Endodermal cell (in vitro differentiated cells): ENCODE measurements at places on chromosomes 1 and 21. TPM values are rescaled to one million over a fixed set of nuclear protein-coding genes. Genes with fewer than 3 reads are reported as not detected.

The NUAK2 gene
- 13.1 and 13.4 TPM in 2 replicates for total RNA-seq

The PRELP gene
- total RNA-seq, result 0.43 and 0.66 TPM in 2 replicates

The RHD gene
- not detected in 3 replicates for total RNA-seq

The FCN3 gene
- total RNA-seq, result 0.53 to 2.3 TPM in 2 of 3 replicates, not detected in the other

The FCRLA gene
- total RNA-seq, result not detected in 3 replicates

The TMEM183A gene
- 89.7 and 93.0 TPM in 2 replicates for total RNA-seq

The ATAD3C gene
- total RNA-seq, result 0.28 to 0.55 TPM (median 0.38 TPM) in 3 replicates

The FAM151A gene
- total RNA-seq, result not detected in 3 replicates

The TAS1R1 gene
- total RNA-seq, result 0.25 to 0.38 TPM (median 0.31 TPM) in 3 replicates

The NFASC gene
- total RNA-seq, result 27.7 to 42.1 TPM (median 31.6 TPM) in 3 replicates

DNA sequence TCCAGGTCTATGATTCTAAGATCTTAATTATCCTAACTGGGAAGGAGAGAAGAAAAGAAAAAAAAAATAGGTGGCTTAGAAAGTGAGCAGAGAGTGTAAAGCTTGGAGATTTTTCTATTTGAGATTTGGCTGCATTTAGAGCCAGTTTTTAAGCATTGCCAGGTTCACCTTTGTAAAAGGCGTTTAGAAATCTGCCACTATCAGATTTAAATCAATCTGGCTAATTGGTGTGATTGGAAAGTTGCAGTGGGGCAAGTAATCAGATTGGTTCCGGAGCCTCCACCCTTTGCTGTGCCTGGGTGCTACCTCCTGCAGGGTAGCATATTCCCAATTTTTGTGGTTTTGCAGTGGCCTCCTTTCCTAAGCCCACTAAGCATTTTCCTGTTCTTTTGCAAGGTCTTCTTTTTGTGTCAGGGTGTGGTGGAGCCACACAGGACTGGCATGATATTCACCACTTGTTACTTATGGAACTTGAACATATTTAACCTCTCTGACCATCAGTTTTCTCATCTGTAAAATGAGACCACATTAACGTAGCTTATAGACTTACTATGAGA lies 48.5 kb upstream of the PPP2R5A start:
- H3K27me3 ChIP-seq, result no peaks in the 10 kb centered on the region
- no peaks in the 10 kb centered on the region for H3K36me3 ChIP-seq
- no peak for DNase-seq

- peaks cover 7% of the 10 kb centered on the region for H3K36me3 ChIP-seq
- peak overlapping the region; percentile 87 for H3K4me3 ChIP-seq
- DNase-seq, result no peak
Measured at GRCh38 chr1:37473431-37474045, 842 bp upstream of the ZC3H12A start.

- no peak overlapping the region for H3K27ac ChIP-seq
- H3K27me3 ChIP-seq, result no peaks in the 10 kb centered on the region
- H3K36me3 ChIP-seq, result no peaks in the 10 kb centered on the region
- no peak overlapping the region for H3K4me3 ChIP-seq
- H3K4me1 ChIP-seq, result peaks cover 2% of the 10 kb centered on the region
Measured at GRCh38 chr1:174795806-174796205, 203.9 kb upstream of the CACYBP start.

DNA sequence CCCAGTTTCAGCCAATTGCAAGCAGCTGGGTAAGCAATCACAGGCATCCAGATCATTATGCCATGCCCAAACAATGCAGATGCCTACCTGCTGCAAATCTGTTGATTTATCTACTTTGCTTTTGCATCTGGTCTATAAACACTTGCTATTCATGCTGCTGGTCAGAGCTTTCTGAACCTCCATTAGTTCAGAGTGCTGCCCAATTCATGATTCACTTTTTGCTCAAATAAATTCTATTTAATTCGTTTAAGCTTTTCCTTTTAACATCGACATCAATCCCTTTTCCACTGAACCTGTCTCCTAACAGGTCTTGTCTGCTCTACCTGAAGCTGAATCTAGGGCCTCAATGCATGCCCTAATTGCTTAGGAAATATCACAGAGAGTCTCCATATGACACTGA lies 99.4 kb upstream of the C1orf87 start:
- no peak for DNase-seq
- H3K27me3 ChIP-seq, result no peaks in the 10 kb centered on the region
- no peak overlapping the region for H3K27ac ChIP-seq
- no peaks in the 10 kb centered on the region for H3K4me1 ChIP-seq

DNA sequence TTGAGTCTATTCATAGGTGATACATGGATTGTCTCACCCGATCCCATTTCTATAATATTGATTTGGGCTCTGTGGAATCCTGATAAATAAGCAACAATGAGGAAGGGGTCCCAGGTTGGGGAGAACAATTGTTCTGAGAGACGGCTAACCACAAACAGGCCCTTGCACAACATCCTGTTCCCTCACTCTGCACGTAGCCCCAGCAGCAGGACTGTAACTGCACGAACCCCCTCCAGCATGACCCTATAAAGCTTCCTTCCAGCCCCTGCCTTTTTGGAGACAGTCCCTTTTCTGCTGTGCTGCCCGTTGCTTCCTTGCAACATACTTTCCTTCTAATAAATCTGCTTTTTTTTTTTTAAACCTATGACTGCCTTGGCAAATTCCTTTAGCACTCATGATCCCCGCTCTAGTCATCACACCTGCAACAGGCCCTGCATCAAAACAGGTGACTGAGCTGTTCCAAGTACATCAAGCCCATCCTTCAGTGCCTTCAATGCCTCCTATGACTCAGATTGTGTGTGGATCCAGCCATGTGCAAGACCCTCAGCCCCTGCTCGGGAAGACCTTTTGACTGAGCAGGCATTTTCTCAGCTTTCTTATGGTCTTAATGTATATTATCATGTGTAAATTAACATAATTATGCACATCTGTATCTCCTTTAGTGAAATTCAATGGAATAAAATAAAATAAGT lies 63.7 kb upstream of the B3GALNT2 start:
- no peaks in the 10 kb centered on the region for H3K36me3 ChIP-seq
- H3K4me1 ChIP-seq, result no peaks in the 10 kb centered on the region
- no peak overlapping the region for H3K4me3 ChIP-seq
- H3K27me3 ChIP-seq, result no peaks in the 10 kb centered on the region

- no peak for DNase-seq
- no peaks in the 10 kb centered on the region for H3K27me3 ChIP-seq
- H3K4me3 ChIP-seq, result no peak overlapping the region
- H3K4me1 ChIP-seq, result no peaks in the 10 kb centered on the region
- no peaks in the 10 kb centered on the region for H3K36me3 ChIP-seq
- no peak overlapping the region for H3K27ac ChIP-seq
Measured at GRCh38 chr1:170929412-170929834, 5.9 kb upstream of the MROH9 start.

DNA sequence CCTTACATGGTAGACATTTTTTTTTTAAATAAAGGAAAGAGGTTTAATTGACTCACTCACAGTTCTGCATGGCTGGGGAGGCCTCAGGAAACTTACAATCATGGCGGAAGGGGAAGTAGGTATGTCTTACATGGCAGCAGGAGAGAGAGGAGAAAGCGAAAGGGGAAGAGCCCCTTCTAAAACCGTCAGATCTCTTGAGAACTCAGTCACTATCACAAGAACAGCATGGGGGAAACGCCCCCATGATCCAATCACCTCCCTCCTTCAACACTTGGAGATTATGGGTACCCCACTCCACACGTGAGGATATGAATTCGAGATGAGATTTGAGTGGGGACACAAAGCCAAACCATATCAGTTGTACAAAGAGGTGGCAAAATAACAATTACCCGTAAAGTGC lies 301.7 kb downstream of the GRIK1 start:
- no peaks in the 10 kb centered on the region for H3K36me3 ChIP-seq
- H3K27me3 ChIP-seq, result no peaks in the 10 kb centered on the region
- no peak overlapping the region for H3K4me3 ChIP-seq

DNA sequence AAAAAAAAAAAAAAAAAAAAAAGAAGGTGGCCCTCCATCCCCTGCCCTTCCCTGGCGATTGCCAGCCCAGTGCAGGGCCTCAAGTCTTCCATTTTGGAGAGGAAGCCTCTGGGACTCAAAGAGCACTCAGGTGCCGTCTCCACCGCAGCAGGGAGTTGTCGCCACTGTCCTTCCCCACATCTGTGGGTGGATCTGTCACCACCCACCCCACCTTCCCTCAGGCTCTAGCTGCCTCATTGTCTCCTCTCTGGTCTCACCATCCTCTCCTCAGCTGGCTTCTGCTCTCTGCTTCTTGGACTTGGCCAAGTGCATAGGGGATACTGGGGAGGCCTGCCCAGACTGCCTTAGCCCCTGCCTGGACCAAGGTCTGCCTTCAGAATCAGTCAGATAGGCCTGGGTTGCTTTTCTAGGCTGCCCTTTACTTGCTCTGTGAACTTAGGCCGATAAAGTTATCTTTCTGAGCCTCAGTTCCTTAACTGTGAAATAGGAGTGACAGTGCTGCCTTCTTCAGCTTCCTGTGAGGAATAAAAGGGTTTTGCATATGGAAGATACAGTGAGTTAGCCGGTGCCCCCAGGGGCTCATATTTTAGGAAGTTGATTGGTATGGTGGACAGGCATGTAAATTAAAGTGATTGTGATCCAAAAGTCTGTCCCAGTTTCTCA lies 15.8 kb downstream of the RCC1 start:
- H3K27ac ChIP-seq, result no peak overlapping the region
- no peak for DNase-seq
- peaks cover 2% of the 10 kb centered on the region for H3K4me1 ChIP-seq
- H3K27me3 ChIP-seq, result no peaks in the 10 kb centered on the region

- no peak overlapping the region for H3K4me3 ChIP-seq
- no peak for DNase-seq
- H3K36me3 ChIP-seq, result no peaks in the 10 kb centered on the region
- H3K4me1 ChIP-seq, result no peaks in the 10 kb centered on the region
- H3K27me3 ChIP-seq, result no peaks in the 10 kb centered on the region
- no peak overlapping the region for H3K27ac ChIP-seq
Measured at GRCh38 chr1:223460566-223461189, 67.5 kb downstream of the CCDC185 start.

DNA sequence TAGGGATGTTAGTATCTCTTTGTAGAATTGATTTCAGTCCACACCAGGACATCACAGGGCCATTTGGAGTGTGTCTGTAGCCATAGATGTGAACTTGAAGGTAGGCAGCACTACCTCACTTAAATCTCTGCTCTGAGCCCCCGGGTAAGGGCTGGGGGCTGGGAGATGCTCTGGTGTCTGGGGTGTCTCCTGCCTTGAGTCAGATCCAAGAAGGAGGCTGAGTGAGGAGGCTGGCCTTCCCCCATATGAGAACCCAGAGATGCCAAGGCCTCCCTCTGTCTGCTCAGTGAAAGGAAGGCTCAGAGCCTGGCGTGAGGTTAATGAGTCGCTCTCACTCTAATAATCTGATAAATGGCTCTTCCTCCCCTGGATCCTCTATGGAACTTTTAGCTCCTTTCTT lies 161.6 kb downstream of the ACTL8 start:
- DNase-seq, result peak; percentile 33
- no peaks in the 10 kb centered on the region for H3K36me3 ChIP-seq
- no peak overlapping the region for H3K4me3 ChIP-seq

DNA sequence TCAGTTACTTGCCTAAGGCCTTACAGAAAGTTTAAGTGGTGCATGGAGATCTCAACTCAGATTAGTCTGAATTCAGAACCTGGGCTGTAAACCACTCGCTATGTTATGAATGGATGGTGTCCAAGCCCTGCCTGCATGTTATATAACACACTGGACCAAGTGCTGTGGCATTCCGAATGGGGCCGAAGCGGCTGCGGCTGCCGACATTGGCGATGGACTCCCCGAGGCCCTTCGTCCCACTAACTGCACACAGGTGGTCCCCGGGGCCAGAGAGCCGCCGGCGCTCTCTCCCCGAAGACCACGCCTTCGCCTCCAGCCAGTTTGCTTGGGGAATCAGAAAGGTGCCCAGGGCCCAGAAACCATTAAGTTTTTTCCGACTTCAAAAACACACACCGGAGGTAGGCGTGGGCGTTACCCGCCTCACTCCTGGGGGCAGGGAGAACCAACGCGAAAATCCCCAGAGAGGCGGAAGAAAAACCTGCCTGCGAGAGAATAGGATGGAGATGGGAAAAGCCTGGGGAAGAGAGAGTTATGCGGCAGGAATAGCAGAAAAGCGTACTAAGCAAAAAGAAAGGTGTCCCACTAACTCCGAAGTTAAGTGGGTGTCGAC lies 579 bp upstream of the TENT5C start:
- H3K27me3 ChIP-seq, result peaks cover 43% of the 10 kb centered on the region
- no peaks in the 10 kb centered on the region for H3K36me3 ChIP-seq
- DNase-seq, result no peak
- peak overlapping the region; percentile 91 for H3K4me3 ChIP-seq
- H3K4me1 ChIP-seq, result peaks cover 5% of the 10 kb centered on the region
- H3K27ac ChIP-seq, result no peak overlapping the region

DNA sequence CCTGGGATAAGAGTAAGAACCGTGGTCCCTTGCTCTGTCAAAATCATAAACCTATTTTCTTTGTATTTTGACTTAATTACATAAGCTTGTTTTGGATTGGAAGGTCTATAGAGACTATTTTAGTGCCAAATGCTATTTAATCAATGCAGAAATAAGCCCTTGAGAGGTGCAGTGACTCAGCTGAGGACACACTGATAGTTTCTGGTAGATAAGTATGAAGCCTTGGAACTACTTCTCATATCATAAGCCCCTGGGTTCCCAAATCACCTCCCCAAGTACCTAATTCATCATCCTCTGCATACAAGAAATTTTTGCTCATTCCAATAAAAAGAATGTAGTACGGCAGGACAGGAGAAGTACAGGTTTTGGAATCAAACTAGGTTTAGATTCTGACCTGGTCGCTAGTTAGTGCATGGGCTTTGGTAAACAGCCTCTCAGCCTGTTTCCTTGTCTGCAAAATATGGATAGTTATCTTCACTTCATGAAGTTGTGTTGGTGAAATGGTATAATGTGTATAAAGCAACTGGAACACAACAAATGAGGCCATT lies 3.3 kb upstream of the CD55 start:
- peaks cover 10% of the 10 kb centered on the region for H3K27me3 ChIP-seq
- H3K36me3 ChIP-seq, result no peaks in the 10 kb centered on the region
- H3K4me3 ChIP-seq, result no peak overlapping the region
- no peak for DNase-seq

- no peaks in the 10 kb centered on the region for H3K27me3 ChIP-seq
- H3K27ac ChIP-seq, result peak overlapping the region; percentile 19
Measured at GRCh38 chr1:5296557-5297179, 642.3 kb downstream of the AJAP1 start.

GRCh38 chr1:218304281-218305039 lies 19.4 kb downstream of the RRP15 start:
- H3K27me3 ChIP-seq, result no peaks in the 10 kb centered on the region
- H3K36me3 ChIP-seq, result peaks cover 35% of the 10 kb centered on the region
- H3K4me1 ChIP-seq, result peaks cover 7% of the 10 kb centered on the region
- H3K4me3 ChIP-seq, result no peak overlapping the region
- H3K27ac ChIP-seq, result peak overlapping the region; percentile 40
- DNase-seq, result peak; percentile 55

DNA sequence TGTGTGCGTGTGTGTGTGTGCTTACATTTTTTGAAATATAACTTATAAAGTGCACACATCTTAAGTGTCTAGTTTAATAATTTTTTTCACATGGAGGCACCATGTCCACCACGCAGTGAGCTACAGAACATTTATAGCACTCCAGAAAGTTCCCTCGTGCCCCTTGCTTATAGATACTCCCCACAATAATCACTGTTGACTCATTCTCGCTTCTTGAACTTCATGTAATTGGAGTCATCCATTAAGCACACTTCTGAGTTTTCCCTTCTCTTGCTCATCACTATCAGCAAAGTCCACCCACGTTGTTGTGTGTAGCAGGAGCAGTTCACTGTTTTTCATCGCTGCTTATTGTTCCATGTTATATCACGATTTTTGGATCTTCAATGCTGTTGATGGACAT lies 78.4 kb upstream of the DISP3 start:
- no peak overlapping the region for H3K4me3 ChIP-seq
- no peaks in the 10 kb centered on the region for H3K36me3 ChIP-seq
- H3K27me3 ChIP-seq, result no peaks in the 10 kb centered on the region
- no peak overlapping the region for H3K27ac ChIP-seq
- DNase-seq, result no peak
